Activated effector memory CD4-positive, alpha-beta T cell treated with anti-CD3 and anti-CD28 coated beads, Interleukin-2, amount 50 U/mL, for 16 hours (primary cell): ENCODE measurements at places on chromosomes 7 and 10.
A peak's percentile ranks its signal among the peaks of the same experiment; 100 is the strongest.

- peak; percentile 98 for DNase-seq
Measured at GRCh38 chr10:101031128-101031795, at the start of the genes PDZD7 and SFXN3. TSS of gene PDZD7 (minus strand) at chr10:101031129. CDS start at chr10:101030219, 910 bp downstream. TSS of gene SFXN3 (plus strand) at chr10:101031234. CDS start at chr10:101034695, 3,461 bp downstream.

DNA sequence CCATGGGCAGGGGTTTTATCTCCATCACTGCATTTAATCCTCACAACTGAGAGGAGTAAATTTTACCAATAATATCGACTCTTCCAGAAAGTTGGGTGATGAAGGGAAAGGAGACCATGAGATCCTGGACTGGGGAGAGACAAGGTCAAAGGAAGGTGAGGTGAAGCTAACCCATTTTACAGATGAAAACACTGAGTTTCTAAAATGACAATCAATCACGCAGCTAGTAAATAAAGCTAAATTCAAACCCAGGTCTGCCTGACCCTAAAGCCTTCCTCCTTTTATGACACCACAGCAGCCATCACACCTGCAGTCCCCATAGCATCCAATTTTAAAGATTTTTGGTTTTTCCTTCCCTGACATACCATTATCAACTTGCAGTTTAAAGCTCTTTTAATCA, 64.0 kb upstream of the SLF2 start:
- DNase-seq: no peak

DNA sequence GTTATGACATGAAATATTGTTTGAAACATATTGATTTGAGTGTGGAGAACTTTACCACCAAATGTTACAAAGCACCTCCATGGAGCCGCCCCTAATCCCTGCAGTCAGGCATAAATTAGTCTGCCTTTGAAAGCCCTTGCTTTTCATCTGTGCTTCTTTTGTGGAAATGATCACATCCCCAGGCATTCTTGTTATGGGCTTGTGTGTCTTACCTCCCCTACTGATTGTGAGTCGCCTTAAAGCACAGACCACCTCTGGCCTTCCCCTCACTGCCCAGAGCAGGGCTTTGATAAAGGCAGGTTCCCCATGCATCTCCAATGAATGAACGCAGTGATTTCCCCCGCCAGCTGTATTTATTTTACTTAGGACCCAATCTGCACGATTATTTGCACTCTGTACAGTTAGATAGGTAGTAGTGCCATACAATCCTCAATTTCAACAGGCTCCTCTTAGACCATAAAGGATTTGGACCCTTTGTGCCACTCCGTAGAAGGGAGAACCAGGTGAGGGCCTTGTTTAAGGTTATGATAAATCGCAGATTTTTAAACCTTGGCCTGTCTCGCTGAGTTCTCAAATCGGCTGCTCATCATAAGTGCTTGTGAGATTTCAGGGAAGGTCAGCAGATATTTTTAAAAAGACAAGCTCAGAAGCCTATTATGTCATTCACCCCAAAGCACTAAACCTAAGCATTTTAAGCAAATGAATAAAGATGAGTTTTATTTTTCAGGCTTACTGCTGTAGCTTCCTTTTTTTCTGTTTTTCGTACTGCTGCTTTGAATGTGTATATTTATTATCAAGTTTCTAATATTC, 107.8 kb downstream of the CUBN start:
- DNase-seq: no peak

- no peak for DNase-seq
Measured at GRCh38 chr10:17009212-17009700, 120.4 kb downstream of the CUBN start.

GRCh38 chr10:102524746-102525145, 21.0 kb downstream of the SUFU start:
- no peak for DNase-seq

DNA sequence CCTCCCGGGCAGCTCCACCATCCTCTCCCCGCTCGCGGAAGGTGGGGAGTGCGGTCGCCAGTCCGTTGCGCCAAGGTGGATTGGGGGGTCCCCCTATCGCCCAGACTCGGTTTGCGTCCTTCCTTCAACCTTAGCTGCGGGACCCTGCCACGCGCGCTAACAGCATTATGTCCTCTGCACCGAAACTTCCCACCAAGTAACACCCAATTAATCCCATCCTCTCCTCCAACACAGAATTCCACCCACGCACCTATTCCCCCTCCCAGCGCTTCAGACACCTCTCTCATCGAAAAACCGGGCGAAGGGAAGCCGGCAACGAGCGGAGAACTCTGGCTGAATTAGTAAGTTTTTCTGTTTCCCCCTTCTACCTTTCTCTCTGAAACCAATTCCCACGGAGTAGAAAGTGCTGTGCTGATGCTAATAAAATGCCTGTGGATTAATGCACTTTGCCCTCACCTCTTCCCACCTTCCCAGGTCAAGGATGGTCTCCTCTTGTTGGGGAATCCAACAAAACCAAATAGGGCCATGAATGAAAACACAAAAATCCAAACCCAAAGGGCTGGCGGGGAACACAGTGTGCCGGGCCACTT, 947 bp downstream of the HOXA3 start:
- peak; percentile 63 for DNase-seq

GRCh38 chr7:149316606-149317005, 54.6 kb downstream of the ZNF783 start:
- DNase-seq: no peak

DNA sequence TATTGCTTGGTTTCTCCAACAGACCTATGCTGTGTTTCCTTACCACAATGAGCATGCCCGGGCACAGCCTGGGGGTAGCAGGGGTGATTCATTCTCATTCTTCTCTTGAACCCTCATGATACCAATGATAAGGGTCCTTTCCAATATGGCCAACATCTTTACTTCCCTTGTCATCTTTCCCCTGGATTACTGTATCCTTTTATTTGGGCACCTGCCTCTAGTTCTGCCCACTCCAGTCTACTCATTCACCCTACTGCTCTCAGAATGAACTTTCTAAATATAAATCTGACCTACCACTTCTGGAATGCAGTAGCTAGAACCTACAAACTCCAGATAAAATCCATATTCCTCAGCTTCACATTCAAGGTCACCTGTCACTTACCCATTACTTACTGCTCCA, 26.4 kb upstream of the ITPRID1 start:
- no peak for DNase-seq

DNA sequence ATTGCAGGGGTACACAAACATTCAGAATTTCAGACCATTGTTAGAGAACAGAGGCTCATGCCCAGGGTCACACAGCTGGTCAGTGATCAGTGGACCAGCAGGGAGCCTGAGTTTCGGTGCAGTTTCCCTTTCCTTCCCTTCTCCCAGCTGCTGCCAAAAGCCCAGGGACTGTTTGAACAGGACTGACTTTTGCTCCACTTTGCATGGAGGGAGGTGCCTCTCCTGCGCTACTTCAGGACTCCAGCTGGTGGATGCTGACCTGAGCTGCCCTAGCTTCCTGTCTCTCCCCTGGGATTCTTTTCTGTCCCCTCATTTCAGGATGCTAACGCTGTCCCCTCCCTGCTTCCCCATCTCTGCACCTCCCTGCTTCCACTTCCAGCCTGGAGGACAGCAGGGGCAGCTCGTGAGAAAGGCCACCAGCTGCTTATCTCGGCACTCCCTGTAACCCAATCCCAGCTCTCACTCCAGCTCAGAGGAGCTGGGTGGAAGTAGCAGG, 14.5 kb downstream of the SH2D4B start:
- DNase-seq: no peak

DNA sequence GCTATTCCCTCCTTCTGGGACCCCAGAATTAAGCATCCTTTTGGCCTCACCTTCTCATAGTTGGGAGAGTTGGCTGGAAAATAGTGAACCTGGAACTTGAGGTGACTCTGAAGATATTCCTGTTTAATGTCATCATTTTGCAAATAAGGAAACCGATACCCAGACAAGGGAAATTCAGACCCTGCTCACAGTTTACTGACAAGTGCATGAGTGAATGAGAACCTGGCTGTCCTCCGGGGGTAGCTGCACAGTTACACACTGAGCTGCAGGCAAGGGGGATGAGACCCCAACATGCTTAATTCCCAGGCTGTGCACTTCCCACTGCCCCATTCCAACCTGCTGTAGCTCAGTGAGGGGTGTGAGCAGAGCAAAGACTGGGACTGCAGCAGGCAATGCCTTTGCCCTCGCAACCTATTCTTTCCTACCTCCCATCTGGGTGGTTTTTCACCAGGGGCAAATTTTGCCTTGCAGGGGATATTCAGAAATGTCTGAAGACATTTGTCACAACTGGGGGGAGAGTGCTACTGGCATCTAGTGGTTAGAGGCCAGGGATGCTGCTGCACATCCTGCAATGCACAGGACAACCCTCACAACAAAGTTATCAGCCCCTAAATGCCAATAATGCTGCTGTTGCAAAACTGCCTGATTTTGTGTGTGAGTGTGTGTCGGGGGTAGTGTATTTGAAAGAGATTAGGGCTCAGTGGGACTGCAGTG, 136.2 kb downstream of the SORCS3 start:
- DNase-seq: no peak

DNA sequence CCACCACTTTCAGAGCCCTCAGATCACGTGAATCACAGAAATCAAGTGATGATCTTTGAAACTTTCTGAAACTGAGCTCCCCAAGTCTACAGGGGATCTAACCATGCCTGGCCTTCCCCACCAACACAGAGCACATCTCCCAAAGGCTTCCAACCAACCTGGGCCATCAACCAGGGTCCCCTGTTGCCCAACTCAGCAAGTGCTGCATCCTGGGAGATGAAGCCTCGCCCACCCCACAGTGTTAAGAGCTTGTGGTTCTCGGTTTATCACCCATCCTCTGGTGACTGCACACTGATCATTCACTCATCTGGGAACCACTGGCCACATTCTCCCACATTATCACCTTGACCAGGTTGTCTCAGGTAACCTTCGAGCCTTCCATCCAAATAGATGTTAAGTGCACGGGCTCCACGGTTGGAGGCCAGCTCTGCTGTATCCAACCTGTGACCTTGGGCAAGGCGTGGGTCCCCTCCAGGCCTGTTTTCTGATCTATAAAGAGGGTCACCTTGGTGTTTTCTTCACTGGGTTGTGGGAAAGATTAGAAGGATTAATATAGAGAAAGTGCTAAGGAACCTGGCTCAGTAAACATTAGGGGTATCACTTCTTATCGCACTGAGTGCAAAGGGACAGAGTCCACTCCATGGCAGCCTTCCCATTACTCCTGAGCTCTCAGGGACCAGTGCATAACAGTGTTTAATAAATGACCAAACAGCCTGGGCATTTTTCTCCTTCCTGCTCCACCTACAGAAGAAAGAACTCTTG, 3.6 kb downstream of the ZNF488 start:
- peak; percentile 30 for DNase-seq

DNA sequence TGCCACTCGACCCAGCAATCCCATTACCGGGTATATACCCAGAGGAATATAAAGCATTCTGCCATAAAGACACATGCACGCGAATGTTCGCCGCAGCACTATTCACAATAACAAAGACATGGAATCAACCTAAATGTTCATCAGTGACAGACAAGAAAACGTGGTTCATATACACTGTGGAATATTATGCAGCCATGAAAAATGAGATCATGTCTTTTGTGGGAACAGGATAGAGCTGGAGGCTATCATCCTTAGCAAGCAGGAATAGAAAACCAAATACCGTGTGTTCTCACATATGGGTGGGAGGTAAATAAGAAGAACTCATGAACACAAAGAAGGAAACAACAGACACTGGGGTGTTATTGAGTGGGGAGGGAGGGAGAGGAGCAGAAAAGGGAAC, 84.7 kb downstream of the SLC16A9 start:
- DNase-seq: no peak

- DNase-seq: no peak
Measured at GRCh38 chr7:46725838-46726237, 804.8 kb upstream of the IGFBP3 start.

DNA sequence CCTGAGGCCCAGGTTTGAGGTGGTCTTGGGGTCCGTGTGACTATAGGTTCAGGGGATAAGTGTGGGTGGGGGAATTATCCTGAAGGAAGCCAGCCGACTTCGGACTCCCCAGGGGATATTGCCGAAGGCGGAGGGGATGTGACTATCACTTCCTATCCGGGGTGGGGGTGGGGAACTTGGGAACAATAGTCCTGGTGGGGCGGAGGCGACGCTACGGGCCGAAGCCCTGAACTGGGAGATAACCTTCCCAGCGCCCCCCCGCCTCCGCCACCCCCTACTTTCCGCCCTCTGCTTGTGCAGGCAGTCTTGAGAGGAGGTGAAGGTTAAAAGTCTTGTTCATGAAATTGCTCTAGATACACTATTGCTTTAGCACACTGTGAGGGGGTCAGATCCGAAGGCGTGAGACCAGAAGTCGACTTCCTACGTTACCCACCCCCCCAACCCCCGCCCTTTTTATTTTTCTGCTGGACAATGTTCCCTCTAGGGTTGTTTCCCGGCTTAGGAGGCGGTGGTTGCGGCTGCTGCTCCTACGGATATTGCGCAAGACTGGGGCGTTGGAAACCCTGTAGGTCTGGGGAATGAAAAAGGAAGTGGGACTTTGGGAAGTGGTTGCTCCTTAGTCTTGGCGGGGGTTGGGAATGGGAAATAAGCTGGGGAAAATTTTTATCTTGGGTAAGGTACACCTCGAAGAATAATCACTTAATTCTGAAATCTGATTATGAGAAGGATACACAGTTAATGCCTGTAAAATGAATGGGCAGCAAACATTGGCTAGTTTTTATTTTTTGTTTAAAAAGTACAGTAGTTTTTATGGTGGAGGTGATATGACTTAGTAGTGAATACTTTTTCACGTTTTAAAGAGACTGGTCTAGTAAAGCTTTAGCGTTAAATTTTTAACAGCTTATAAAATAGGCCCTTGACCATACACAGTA, 1.5 kb downstream of the PTPN12 start:
- DNase-seq: no peak

DNA sequence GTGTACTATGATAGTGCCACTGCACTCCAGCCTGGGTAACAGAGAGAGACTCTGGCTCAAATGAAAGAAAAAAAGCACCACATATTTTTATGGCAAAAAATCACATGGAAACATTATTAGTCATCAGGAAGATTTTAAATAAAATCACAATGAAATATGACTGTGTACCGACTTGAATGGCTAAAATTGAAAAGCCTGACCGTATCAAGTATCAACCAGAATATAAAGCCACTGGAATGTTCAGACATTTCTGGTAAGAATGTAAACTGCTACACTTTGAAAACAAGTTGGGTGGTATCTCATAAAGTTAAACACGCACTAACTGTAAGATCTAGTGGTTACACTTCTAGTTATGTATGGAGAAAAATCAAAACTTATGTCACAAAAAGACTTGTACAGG, 306.7 kb upstream of the MBL2 start:
- DNase-seq: no peak

- DNase-seq: no peak
Measured at GRCh38 chr10:1411956-1412355, 325.4 kb downstream of the ADARB2 start.

GRCh38 chr10:73983096-73984047, 14.5 kb upstream of the VCL start:
- no peak for DNase-seq

DNA sequence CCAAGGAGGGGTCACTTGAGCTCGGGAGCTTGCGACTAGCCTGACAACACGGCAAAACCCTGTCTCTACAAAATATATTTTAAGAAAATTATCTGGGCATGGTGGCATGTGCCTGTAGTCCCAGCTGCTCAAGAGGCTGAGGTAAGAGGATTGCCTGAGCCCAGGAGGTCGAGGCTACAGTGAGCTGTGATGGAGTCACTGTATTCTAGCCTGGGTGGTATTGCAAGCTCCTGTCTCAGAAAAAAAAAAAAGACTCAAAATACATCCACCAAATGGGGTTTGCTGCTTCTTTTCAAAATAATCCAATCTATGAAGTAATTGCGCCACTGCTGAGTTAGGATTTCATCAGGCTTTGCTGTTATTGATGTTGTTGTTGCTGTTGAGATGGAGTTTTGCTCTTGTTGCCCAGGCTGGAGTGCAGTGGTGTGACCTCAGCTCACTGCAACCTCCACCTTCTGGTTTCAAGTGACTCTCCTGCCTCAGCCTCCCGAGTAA, 11.1 kb upstream of the VIM start:
- no peak for DNase-seq

GRCh38 chr10:63206997-63207811, 74.1 kb downstream of the NRBF2 start:
- no peak for DNase-seq
